ENCODE measurements at places on chromosomes 6 and 20.
A peak's percentile ranks its signal among the peaks of the same experiment; 100 is the strongest.

DNA sequence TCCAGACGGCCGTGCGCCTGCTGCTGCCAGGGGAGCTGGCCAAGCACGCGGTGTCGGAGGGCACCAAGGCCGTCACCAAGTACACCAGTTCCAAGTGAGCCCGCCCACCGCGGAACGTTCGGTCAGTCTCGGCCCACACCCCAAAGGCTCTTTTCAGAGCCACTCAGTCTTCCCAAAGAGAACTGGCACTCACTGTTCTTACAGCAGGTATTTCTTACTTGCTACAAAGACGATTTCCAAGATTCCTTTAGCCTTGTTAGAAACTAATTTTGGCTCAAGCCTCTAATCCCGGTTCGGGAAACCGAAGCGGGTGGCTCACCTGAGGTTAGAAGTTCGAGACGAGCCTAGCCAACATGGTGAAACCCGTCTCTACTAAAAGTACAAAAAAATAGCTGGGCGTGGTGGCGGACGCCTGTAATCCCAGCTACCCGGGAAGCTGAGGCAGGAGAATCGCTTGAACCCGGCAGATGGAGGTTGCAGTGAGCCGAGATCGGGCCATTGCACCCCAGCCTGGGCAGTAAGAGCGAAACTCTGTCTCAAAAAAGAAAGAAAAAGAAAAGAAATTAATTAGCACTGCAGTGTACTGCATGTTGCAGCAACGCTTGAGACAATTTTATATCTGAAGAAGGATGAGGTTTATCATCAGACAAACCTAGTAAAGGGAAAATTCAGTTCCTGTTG is 73.1 kb downstream of the OR2B2 start:
- DNase-seq: no peak

DNA sequence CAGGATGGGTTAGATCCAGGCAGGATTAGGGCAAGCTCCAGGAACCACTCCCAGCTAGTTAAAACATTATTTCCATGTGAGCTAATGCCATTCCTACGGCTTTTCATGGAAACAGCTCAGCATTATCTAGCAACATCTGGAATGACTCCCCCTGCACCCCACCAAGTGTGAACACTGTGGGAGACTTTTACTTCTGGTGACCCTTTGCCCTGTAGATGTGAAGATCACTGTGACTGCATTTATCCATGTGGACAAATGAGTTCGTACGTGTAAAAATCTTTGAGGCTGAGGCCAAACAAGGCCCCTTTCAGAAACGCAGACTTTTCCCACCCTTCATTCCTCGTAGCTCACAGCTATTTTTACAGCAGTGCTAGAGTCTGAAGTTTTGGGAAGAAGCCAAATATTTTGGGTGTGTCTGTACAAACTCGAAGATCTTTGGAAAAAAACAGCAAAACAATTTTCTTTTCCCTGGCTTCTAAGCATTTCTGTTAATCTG is 221.8 kb upstream of the SOX4 start:
- DNase-seq: no peak

GRCh38 chr20:11686820-11687543 is 230.7 kb upstream of the BTBD3 start:
- DNase-seq: peak; percentile 5

- DNase-seq: peak; percentile 6
Observed at GRCh38 chr6:97669191-97670031, 386.4 kb upstream of the MMS22L start.

DNA sequence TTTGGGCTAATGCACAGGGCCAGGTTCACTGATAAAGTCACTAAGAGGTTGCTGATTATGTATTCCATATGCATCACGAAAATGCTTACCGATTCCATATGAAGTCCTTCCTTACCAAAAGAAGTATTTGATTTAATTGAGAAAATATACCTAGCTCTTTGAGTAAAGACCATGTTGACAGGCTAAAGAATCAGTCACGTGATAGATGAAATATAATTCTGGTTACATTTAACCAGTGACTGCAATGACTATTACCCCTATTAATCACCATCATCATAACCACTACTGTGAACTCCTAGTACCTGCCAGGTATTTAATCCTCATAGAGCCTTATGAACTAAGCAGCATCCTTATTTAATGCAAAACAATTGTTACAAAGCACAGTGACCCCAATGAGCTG is 110.1 kb downstream of the HIVEP2 start:
- no peak for DNase-seq

- DNase-seq: no peak
Observed at GRCh38 chr6:11197175-11197536, 35.3 kb downstream of the NEDD9 start.

DNA sequence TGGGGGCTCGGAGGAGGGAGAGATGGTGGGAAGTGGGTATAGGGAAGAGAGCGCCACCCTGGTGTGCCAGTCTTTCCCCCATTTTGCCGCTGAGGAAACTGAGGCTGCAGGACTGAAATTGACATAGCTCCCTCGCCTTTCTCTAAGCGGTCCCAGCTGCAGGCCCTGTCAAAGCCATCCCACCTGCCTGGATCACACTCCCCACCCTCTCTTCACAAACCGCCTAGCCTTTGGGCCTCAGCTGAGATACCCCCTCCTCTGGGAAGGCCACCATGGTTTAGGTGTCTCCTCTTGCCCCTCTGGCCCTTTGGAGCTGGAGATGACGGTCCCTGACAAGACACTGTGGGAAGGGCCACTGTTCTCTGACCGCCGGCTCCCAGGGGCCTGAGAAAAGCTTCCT is 16.9 kb downstream of the SRC start:
- no peak for DNase-seq

GRCh38 chr20:35739294-35740163 is 2.5 kb downstream of the RBM39 start:
- DNase-seq: no peak

- DNase-seq: no peak
Observed at GRCh38 chr6:122143813-122144601, 255.4 kb upstream of the HSF2 start.

DNA sequence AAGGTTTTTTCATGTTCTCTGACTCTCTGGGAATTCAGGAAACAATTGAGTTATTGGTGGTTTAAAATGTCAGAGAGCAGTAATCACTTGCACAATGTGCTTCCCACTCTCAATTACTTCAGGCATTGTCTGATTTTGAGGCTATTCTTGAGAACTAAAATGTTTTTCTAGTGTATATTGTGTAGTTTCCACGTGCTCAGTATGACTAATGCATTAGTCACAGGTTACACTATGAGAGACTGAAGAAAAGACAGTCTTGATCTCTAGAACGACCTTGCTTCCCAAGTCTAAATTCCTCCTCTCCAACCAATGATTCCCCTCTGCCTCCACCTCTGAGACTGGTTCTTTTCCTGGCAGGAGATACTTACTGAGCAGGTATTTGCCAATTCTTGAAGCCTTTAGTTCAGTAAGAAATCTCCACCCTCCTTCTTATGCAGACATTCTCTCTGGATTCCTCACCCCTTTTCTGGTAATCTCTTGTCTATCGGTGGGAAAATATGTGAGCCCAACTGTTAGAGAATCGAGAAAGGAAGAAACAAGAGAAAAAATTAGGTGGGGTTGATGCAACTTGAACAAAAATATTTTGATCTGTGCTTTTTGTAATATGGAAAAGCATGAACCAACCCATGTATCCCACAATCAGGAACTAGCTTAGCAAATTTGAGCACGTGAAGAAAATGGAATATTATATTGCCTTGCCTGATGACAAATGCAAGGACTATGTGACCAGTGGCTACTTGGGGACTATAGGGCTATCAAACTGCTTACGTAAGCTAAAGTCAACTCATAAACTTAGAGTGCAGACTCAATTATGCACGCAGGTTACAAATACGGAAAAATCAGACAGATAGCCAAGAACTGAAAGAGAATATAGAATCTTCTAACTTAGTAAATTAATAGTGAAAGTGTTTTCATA is 61.1 kb upstream of the SLC22A16 start:
- DNase-seq: no peak

DNA sequence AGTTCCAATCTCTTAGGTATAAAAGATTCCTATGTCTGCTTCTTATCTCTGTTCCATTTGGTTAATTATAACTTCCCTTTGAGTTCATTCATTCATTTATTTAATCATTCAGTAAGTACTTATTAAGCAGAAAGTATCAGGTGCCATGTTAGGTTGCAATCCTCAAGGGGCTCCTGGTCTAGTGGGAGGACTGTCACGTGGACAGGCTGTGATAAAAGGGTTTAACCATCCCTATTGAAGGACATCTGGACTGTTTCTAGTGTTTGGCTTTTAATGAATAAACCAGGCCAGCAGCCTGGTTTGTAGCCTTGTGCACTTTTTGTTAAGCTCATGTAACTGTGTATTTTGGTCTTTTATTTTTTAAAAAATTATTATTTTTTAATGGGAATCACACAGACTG is 162.1 kb upstream of the OGFRL1 start:
- no peak for DNase-seq

DNA sequence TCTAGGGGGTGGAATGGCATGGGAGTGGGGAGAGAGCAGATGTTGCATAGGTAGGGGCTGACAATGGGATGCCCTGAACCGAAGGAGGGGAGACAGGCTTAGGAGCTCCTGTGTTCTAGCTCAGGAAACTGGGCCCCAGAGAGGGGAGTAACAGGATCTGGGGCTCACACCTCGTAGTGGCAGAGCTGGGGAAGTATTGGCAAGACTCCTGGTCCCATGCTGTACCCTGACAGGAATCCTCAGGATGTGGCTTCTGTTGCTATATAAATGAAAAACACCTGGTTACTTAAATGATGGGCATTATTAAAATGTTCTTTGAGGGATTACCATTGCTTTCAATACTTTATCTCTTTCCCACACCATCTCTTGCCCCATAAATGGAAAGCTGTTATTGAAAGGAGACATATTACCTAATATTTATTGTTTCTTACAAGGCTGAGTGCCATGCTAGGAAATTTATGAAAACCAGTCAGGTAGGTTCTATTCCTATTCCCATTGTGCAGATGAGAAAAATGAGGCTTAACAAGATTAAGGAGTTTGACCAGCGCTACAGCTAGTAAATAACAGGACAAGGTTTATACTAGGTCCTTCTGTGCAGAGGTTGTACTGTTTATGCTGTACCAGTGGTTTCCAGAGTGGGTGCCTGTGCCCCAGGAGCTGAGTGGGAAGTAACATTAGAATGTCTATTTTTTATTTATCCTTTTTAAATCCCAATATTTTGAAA is 35.3 kb upstream of the TCP11 start:
- DNase-seq: no peak

- no peak for DNase-seq
Observed at GRCh38 chr6:109241199-109241598, 141.1 kb downstream of the CD164 start.

- peak; percentile 53 for DNase-seq
Observed at GRCh38 chr6:31900917-31901414, 920 bp downstream of the ZBTB12 start.

GRCh38 chr6:37565267-37566110 is 65.8 kb upstream of the CCDC167 start:
- no peak for DNase-seq

DNA sequence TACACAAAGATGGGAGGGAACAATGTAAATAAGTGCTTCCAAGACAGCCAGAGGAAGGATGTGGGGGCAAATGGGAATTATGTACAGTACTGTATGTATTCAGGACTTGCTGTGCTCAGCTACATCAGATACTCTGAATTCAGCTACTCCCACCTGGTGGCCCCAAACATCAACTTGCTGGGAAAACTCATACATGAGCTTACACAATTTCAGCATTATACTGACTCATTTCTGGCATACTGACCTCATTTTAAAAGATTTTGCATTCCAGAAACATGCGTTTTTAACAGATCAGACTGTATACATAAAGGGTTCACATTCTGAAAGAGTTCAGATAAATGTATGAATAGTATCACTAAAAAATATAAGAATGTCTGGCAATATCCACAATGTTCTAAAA is 59.7 kb downstream of the GPX5 start:
- no peak for DNase-seq

GRCh38 chr6:148538261-148539190 is 195.9 kb downstream of the SASH1 start:
- no peak for DNase-seq

GRCh38 chr20:25009218-25010145 is 16.9 kb upstream of the APMAP start:
- no peak for DNase-seq

DNA sequence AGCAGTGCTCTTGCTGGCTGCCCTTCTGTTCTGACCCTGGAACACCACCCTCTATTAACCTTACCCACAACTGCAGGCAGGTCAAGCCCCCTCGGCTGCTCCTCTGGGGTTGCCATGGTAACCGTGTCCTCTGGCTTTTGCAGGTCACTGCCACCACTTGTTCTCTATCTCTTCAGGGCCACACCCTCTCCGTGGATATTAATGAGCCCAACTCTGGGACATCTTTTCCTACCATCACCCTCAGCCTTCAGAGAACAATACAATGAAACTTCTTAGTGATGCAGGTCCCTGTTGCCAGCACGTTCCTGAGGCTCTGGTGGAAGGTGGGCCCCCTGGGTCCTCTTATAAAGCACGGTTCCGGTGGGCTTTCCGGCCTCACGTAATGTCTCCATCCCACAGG is 30.8 kb upstream of the MICB start:
- DNase-seq: no peak

- no peak for DNase-seq
Observed at GRCh38 chr20:58634521-58635278, 16.4 kb upstream of the STX16 start.

DNA sequence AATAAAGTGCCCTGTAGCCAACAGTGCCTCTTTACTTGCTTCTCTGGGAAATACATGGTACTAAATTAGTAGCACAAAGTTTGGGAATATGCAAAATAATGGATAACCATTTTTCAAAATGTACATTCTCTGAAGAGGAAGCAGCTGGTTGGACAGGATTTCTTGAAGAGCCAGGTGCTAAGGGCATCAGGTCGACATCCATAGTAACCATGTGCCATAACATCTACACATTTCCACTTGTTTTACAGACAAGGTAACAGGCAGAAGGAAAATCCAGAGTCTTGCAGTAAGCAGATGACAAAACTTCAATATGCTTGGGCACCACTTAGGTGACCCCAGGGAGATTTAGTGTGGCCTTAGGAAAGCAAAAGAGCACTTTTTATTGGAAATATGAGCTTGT is 36.5 kb upstream of the SMIM28 start:
- no peak for DNase-seq
